Mononuclear cell (primary cell): ENCODE measurements at places on chromosomes 3 and 15. TPM values are rescaled to one million over a fixed set of nuclear protein-coding genes. Genes with fewer than 3 reads are reported as not detected.

GUCA1C gene
- total RNA-seq: not detected

CTXN2 gene
- not detected for total RNA-seq

SAMD7 gene
- not detected for total RNA-seq

SH2D7 gene
- total RNA-seq: not detected

TMEM41A gene
- 16.8 TPM for total RNA-seq

COL6A5 gene
- total RNA-seq: not detected

RASA2 gene
- total RNA-seq: 110 TPM

KNG1 gene
- total RNA-seq: 0.21 TPM

GPR149 gene
- not detected for total RNA-seq

IL17RD gene
- total RNA-seq: under 0.01 TPM

ZBBX gene
- not detected for total RNA-seq

ANKUB1 gene
- not detected for total RNA-seq

SLC27A2 gene
- 0.42 TPM for total RNA-seq

CFAP44 gene
- 5.8 TPM for total RNA-seq

RASL12 gene
- not detected for total RNA-seq

TTC21A gene
- 5.6 TPM for total RNA-seq

CPB1 gene
- total RNA-seq: not detected

TMEM158 gene
- 1.9 TPM for total RNA-seq

CAMKV gene
- total RNA-seq: not detected

NTRK3 gene
- total RNA-seq: under 0.01 TPM

AGTR1 gene
- total RNA-seq: 0.10 TPM

GNAT1 gene
- total RNA-seq: not detected

KLHL6 gene
- total RNA-seq: 24.9 TPM

WDR82 gene
- total RNA-seq: 85.5 TPM

DZIP1L gene
- 0.21 TPM for total RNA-seq

CHRD gene
- total RNA-seq: 0.31 TPM

CORO2B gene
- total RNA-seq: 0.10 TPM

VPS18 gene
- total RNA-seq: 28.7 TPM

GHRL gene
- 0.42 TPM for total RNA-seq

RNU5B-1 gene
- not detected for total RNA-seq

ZNF662 gene
- total RNA-seq: 1.2 TPM

B2M gene
- 20,832 TPM for total RNA-seq

CLDN1 gene
- 0.10 TPM for total RNA-seq

FBXW12 gene
- not detected for total RNA-seq

SELENOS gene
- 22.8 TPM for total RNA-seq
